Activated T-helper 1 cell treated with anti-CD3 and anti-CD28 coated beads, Interleukin-2, amount 50 U/mL, for 16 hours (primary cell): ENCODE measurements at places on chromosomes 6 and 20.

DNA sequence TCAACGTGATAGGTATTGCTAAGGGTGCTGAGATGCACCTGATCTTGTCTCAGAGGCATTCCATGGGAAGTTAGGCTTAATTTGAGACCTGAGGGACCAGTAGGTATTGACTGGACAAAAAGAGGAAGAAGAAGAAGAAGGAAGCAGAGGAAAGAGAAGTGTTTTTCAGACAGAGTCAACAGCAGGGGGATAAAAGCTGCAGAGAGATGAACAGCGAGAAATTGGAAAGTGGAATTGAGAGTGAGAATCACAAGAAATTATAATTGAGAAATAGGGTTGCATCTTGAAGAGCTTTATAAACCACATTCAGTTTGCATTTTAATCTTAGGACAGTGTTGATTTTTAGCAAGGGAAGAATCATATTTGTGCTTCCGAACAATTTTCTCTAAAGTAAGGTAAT, 254.0 kb downstream of the CD83 start:
- no peak for DNase-seq

- DNase-seq, result no peak
Observed at GRCh38 chr6:147176795-147177194, 27.4 kb upstream of the STXBP5 start.

- DNase-seq, result no peak
Observed at GRCh38 chr6:41371992-41372831, 36.8 kb downstream of the NCR2 start.

DNA sequence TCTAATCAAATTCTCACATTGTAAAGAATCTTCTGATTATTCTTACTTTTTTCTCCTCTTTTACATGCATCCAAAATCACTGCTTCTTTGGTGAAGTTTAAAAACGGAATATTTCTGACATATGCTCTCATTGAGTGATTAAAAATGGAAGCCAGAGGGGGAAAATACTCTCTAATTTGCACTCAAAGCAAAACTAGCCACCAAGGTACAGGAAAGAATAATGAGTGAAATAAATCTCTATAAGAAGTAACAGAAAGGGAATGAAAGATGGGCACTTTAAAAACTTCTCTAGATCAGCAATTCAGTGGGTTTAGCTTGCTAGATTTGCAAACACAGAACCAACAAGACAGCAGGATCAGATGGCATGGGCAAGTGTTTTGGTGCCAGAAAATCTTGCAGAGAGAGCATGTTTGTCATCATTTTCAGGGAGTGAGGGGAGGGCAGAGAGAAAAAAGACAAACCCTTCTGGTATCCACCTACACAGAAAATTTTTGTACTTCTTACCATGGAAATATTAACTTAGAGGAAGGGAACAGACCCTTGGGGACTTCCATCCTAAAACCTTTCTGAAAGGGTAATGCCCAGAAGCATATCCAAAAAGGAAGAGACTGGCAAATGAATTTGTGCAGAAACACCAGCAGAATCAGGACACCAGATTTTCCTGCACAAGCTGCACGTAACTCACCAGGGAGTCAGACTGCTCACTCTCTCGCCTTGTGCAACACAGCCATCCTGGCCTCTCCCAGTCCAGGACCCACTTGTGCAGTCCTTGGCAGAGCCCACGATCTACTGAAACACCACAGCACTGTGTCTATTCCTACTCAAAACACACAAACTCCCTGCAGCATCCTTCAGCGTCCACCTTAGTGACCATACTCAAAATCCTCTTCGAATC, 270.2 kb upstream of the PRDM1 start:
- DNase-seq, result no peak
